Kidney (tissue), 22 donors: ENCODE measurements at places on chromosomes 7 and 10.

DNA sequence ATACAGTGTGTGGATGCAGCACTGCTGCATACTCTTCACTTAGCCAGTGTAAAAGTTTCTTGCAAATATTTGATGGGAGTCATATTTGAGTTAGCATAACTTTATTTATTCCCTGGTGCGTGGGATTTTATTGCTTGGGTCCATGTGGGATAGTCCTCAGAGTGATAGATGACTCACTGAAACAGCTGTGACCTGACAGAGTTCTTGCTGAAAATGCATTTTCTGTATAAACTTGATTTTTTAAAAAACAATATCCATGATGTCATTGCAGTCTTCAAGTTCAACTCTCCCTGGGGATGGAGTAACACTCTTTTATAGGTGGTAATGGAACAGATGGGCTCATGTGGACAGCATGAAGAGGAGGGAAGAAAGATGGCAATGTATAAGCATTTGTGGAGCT lies 310.0 kb downstream of the PPP1R3A start:
- H3K4me3 ChIP-seq: no peak overlapping the region
- no peak overlapping the region for H3K27ac ChIP-seq
- no peaks in the 10 kb centered on the region for H3K4me1 ChIP-seq
- H3K36me3 ChIP-seq: no peaks in the 10 kb centered on the region

GRCh38 chr10:34655286-34656170 lies 159.6 kb downstream of the PARD3 start:
- H3K27me3 ChIP-seq: no peaks in the 10 kb centered on the region
- no peak overlapping the region for H3K4me3 ChIP-seq
- no peak overlapping the region for H3K27ac ChIP-seq
- no peaks in the 10 kb centered on the region for H3K36me3 ChIP-seq
- DNase-seq: no peak

- H3K4me3 ChIP-seq: no peak overlapping the region
- no peak for DNase-seq
- H3K4me1 ChIP-seq: no peaks in the 10 kb centered on the region
- H3K36me3 ChIP-seq: no peaks in the 10 kb centered on the region
These were observed 63.3 kb downstream of the IMMP2L start for GRCh38 chr7:111499027-111499426.

- no peaks in the 10 kb centered on the region for H3K36me3 ChIP-seq
- H3K4me1 ChIP-seq: no peaks in the 10 kb centered on the region
- no peak overlapping the region for H3K4me3 ChIP-seq
- H3K27ac ChIP-seq: no peak overlapping the region
- H3K27me3 ChIP-seq: no peaks in the 10 kb centered on the region
These were observed 22.6 kb upstream of the PSAP start for GRCh38 chr10:71873582-71874211.

DNA sequence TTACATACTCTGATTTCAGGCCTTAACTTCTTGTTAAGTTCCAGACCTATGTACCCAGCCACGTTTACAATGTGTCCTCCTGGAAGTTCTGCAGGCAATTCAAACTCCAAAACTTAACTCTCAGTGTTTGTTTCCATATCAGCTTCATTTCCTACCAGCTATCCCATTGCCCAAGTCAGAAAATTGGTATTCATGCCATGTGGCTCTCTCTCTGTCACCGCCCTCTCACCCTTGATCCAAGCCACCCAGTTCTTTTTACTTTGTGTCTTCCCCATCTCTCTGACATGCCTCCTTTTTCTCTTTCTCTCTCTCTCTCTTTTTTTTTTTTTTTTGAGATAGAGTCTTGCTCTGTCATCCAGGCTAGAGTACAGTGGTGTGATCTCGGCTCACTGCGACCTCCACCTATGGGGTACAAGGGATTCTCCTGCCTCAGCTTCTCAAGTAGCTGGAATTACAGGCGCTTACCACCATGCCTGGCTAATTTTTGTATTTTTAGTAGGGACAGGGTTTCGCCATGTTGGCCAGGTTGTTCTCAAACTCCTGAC lies 33.9 kb downstream of the ARL4A start:
- H3K4me1 ChIP-seq: no peaks in the 10 kb centered on the region
- H3K36me3 ChIP-seq: no peaks in the 10 kb centered on the region
- H3K27me3 ChIP-seq: no peaks in the 10 kb centered on the region
- no peak overlapping the region for H3K4me3 ChIP-seq

DNA sequence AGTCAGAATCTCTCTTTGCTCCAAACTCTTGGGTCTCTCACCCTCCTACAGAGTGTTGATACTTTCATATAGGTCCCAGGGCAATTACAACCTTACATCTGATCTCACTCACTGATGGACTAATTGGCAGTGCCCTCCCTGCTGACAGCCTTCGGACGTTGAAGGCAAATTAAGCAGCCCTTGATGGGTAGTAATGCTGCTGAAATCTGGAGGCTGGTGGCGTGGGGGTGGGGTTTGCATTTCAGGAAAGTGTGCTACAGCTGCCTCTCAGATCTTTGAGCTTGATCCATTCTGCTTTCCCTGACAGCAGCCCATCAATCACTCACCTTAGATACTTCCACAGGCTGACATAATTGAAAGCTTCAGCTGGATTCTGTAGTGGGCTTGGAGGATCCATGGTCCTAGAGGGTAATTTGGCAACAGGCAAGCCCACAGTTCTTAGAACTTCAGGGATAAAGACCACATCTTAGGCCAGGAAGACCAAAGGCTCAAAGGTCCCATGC lies 349.1 kb upstream of the PODXL start:
- H3K4me1 ChIP-seq: no peaks in the 10 kb centered on the region
- no peaks in the 10 kb centered on the region for H3K36me3 ChIP-seq
- H3K27ac ChIP-seq: no peak overlapping the region
- H3K27me3 ChIP-seq: no peaks in the 10 kb centered on the region

DNA sequence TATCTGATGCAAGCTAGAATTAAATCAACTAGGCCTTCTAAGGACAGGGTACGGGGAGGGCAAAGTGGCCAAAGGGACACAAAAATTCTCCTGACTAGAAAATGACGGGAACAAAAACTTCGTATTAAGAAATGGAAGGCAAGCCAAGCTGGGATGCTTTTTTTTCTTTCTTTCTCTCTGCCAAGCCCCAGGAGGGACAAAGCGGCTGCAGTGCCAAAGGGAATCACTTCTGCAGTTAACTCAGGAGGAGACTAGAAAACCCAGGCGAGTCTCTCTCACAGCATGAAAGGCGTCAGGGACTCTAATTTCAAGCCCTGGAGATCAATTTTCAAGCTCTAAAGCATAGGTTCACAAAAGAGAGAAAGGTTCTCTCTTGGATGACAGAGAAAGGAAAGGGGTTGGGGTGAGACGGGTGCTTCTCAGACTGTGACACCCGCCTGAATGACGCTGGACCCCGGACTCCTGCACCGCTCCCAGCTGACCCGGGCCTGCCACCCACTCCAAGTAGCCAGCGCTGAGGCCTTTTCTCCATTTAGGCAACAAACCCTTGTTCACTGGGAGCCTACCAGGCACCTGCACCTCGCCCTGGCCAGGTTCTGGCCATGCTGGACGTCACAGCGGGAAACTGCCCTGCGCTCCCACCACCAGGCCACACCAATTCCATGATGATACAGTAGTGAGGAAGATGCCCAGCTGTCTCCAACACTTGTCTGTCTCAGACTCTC lies 56.5 kb downstream of the KIAA1549 start:
- no peak for DNase-seq
- no peak overlapping the region for H3K4me3 ChIP-seq
- no peaks in the 10 kb centered on the region for H3K36me3 ChIP-seq
- peaks cover 6% of the 10 kb centered on the region for H3K4me1 ChIP-seq
- H3K27me3 ChIP-seq: no peaks in the 10 kb centered on the region

- no peaks in the 10 kb centered on the region for H3K36me3 ChIP-seq
- H3K27me3 ChIP-seq: no peaks in the 10 kb centered on the region
- no peak for DNase-seq
- H3K27ac ChIP-seq: no peak overlapping the region
- no peaks in the 10 kb centered on the region for H3K4me1 ChIP-seq
These were observed 68.5 kb downstream of the GNAT3 start for GRCh38 chr7:80443325-80443724.

DNA sequence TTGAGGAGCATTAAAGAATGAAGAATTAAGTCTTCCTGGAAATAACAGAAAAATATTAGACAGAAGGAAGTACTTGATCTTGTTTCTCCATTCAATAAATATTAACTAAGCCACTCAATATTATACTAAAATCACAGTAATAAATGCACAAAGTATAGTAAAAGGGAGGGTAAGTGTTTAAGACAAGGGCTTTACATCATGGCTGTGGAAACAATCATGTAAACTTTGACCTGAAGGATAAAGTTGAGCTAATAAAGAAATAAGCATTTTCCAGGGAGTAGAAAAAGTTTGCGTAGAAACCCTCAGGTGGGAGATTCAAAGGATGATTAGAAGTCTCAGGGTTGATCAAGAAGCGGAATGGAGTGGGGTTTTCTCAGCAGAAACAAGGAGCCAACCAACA lies 78.2 kb downstream of the SEMA3C start:
- H3K36me3 ChIP-seq: no peaks in the 10 kb centered on the region
- H3K27me3 ChIP-seq: no peaks in the 10 kb centered on the region
- no peak overlapping the region for H3K27ac ChIP-seq
- no peaks in the 10 kb centered on the region for H3K4me1 ChIP-seq

DNA sequence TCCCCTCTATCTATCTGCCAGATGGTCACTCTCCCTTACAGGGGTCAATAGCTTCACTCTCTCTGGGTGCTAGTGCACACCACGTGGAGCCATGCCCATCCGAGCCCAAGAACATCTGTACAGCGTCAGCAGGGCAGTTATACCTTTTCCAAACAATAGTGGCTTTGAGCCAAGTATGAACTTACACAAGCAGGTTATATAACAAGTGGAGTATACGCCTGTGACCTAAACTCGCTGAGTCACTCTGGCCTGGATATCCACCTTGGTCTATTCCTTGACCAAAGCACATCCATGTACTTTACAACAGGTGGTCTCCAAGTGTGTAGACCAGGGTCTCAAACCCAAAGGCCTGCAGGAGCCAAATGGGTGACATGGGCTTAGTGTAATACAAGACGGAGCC lies 20.3 kb downstream of the PLAC9 start:
- peak; percentile 11 for DNase-seq
- no peaks in the 10 kb centered on the region for H3K36me3 ChIP-seq
- no peak overlapping the region for H3K27ac ChIP-seq
- peaks cover 7% of the 10 kb centered on the region for H3K4me1 ChIP-seq
- no peak overlapping the region for H3K4me3 ChIP-seq
- no peaks in the 10 kb centered on the region for H3K27me3 ChIP-seq

DNA sequence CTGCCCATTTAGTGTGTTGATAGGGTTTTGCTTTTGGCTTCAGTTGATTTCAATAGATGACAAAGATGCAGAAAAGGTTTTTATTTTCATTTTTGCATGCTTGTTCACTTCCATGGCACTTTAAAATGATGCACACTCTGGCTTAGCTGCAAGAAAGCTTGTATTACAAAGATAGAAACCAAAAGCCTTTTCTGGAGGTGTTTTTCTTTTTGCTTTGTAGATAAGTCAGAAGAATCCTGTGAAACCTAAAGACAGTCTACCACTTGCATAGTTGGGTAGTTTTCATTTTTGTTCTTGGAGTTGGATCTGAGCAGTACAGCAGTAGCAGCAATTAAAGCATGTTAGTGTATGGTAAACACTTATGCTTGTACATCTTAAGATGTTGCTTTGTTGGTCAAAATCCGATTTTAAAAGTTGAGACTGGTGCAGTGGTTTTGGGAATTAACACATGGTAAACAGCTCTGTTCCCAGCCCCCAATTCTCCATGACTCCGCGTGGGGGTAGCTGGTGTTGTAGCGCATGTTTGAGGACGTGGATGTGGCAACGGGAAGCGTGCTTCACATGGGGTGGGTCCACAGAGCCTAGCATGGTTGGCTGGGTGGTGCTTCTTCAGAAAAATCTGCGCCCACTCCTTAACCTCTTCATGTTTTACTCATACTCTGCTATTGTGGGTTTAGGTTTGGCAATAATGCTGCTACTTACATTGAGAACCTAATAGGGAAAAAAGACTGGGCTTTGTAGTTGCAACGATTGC lies 19.8 kb downstream of the CCNY start:
- H3K27me3 ChIP-seq: no peaks in the 10 kb centered on the region
- H3K36me3 ChIP-seq: no peaks in the 10 kb centered on the region
- no peak overlapping the region for H3K27ac ChIP-seq
- no peaks in the 10 kb centered on the region for H3K4me1 ChIP-seq
- no peak overlapping the region for H3K4me3 ChIP-seq

DNA sequence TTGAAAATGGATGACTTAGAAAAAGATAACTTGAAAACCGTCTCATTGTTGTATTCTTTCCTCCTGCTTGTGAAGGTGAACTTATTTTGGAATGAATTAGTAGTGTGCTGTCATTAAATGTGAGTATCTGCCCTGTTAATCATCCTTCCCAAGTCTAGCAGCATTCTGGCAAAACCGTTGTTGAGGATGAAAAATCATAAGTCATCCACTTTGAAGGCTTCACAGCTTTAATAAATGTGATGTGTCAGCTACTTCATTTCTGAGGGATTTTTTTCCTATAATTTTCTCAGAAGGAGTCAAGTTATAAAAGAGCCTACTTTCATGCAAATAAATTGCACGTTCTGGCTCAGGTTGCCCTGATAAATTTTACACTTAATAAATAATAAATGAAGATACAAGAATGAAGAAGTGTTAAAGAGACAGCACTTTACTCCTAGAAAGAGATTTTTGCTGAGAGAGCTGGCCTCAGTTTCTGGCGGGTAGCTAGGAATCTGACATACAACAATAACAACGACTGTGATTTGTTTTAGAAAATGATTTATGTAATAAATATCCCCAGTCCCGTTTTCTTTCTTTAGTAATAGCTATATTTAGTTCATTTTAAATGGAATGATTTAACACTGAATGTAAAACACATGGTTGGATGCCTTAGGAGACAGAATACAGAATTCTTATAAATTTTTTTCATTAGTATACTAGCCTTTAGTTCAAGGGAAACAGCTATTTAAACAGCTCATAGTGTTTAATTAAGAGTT lies 516.5 kb upstream of the KLF6 start:
- no peak overlapping the region for H3K4me3 ChIP-seq
- H3K27me3 ChIP-seq: no peaks in the 10 kb centered on the region
- H3K4me1 ChIP-seq: no peaks in the 10 kb centered on the region
- H3K36me3 ChIP-seq: no peaks in the 10 kb centered on the region
- no peak for DNase-seq

- no peak overlapping the region for H3K27ac ChIP-seq
- H3K27me3 ChIP-seq: no peaks in the 10 kb centered on the region
- H3K4me1 ChIP-seq: peaks cover 9% of the 10 kb centered on the region
- no peak overlapping the region for H3K4me3 ChIP-seq
- DNase-seq: no peak
- H3K36me3 ChIP-seq: no peaks in the 10 kb centered on the region
These were observed 51.3 kb downstream of the PRTFDC1 start for GRCh38 chr10:24900888-24901685.

GRCh38 chr7:17598846-17599245 lies 300.4 kb downstream of the AHR start:
- no peak overlapping the region for H3K27ac ChIP-seq
- H3K27me3 ChIP-seq: no peaks in the 10 kb centered on the region
- DNase-seq: no peak
- H3K4me1 ChIP-seq: no peaks in the 10 kb centered on the region
- no peak overlapping the region for H3K4me3 ChIP-seq
- no peaks in the 10 kb centered on the region for H3K36me3 ChIP-seq
